BJ (cell line): ENCODE measurements at places on chromosomes 2 and 18.

DNA sequence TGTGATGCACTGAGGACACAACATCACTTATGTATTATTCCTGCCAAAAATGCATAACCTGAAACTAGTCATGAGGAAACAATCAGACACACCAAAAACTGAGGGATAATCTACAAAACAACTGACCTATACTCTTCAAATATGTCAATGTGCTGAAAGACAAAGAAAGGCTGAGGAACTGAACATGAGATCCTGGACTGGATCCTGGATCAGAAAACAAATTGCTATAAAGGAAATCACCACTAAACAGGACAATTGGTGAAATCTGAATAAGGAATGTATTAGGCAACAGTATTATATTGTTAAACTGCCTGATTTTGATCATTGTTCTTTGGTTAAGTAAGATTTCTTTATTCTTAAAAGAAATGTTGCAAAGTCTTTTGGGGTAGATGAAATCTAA is 28.8 kb downstream of the CUL3 start:
- DNase-seq, result no peak

DNA sequence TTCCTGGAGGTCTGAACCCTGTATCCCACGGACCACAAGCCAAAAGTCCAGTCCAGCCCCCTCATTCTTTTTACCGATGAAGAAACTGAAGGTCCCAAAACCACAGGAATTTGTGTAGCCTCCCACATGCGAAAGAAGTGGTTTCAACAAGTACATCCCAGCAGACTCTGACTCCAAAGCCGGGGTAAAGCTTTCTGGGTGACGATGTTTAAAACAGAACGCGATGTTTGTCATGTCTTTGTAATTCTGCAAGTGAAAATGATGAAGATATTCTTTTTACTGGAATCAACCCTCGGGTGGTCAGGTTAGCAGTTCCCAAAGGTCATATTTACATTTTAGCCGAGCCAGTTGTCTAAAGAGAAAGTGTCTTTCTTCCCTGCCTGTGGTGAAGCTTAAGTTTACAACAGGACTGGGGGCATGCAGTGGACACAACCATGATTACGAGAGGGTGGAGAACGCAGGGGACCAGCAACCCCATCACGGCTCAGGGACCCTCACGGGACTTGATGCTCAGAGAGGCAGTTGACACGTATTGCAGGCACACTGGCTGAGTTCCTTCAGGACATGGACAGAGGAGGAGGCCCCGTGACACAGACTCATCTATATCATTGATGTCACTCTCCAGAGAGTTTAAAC is 17.8 kb upstream of the TMEM131 start:
- no peak for DNase-seq

GRCh38 chr2:121177896-121178295 is 107.1 kb downstream of the TFCP2L1 start:
- no peak for DNase-seq

GRCh38 chr18:48828194-48828545 is 122.6 kb downstream of the SMAD7 start:
- DNase-seq, result no peak

DNA sequence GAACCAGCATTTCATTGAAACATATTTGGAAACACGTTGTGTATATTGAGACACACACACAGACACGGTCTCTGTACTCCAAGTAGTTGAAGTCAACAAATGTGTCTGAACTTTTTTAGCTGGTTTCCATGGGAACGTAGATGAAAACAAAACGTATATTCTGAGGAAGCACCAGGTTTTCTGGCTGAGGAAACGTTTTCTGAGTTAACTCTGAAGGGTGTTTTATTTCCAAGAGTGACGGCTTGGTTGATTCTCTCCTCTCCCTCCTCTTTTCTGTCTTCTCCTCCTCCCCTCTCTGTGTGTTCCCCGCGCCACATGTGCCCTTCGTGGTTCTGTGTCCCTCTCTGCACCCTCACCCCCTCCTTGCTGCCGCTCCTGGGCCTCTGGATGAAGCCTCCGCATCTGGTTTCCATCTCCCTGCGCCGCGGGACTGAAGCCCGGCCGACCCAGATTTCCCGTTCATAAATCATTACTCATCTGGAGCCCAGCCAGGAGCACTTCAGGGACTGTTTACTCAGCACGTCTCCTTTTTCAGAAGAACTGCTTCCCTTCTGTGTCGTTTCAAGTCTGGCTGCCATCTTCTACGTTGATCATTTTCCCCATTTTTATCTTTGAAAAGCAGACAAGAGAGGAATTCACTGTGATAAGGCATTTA is 122.7 kb downstream of the COL6A3 start:
- peak; percentile 93 for DNase-seq

GRCh38 chr18:46350598-46351159 is 246.5 kb downstream of the HAUS1 start:
- no peak for DNase-seq

DNA sequence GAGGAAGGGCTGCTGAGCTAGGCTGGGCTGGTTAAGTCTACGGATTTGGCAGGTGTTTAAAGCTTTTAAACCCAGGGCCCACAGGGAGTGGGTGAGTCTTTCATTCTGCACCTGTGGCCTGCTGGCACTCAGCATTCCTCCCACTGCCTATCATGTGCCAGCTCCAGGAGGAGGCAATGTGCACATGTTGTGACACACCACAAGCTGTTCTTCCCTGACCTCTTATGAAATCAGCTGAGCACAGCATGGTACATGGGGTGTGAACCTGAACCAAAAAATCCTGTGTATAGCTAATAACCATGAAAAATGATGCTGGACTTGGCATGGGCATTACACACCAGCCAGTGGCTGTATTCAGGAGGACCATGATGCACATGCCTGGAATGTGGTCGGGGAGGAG is 297.9 kb upstream of the MMADHC start:
- no peak for DNase-seq

- DNase-seq, result no peak
Measured at GRCh38 chr18:59387687-59388565, 28.9 kb upstream of the LMAN1 start.

DNA sequence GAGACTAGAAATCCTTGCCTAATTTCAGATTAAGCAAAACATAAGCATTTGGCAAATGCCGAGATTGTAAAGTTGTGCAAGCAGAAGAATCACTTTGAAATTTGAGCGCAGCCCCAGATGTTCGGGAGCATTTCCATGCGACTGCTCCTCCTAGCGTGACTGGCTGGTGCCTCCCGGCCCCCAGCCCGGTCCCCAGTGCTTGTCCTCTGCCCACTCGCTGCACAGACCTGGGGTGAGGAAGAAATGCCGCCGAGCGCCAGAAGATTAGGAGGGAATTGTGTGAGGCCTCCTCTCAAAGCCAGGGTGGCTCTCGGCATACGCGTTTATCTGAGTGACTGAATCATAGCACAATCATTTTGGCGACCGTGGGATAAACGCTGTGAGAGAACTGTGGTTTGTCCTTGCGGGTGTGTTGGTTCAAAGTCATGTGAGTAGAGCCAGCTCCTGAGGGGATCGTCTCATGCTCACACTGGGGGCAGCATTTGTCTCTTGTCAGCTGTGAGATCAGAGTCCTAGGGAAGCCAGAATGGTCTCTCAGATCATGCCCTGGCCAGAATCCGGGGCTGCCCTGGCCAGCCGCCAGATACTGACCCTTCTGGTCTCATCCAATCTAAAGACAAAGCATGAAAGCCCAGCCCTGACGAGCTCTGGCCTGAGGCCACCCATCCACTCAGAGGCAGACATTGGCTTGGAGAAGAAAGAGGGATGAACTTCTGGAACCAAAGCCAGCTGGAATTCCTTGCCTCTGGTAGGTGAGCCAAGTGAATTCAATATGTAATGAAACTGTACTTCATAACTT is 189.3 kb downstream of the SH3RF3 start:
- DNase-seq, result peak; percentile 89

DNA sequence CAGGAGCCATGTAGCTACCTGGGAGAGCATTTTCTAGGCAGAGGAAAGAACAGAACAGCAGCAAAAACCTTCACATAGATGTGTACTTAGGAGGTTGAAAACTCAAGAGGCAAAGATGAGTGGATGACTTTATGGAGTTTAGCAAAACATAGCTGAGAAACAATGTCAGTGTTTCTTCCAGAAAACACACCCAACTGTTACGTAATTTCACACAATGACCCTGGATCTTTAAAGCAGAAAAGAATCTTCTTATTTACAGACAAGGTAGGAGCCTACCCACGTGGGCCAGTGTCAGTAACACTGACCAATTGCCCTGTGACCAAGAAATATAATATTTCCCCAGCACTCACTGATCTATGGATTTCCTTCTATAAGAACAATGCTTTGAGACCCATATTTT is 254.6 kb downstream of the CDH20 start:
- no peak for DNase-seq

GRCh38 chr2:191049728-191050639 is 36.0 kb upstream of the STAT1 start:
- DNase-seq, result peak; percentile 78

GRCh38 chr2:206392118-206392517 is 51.2 kb upstream of the ADAM23 start:
- no peak for DNase-seq

DNA sequence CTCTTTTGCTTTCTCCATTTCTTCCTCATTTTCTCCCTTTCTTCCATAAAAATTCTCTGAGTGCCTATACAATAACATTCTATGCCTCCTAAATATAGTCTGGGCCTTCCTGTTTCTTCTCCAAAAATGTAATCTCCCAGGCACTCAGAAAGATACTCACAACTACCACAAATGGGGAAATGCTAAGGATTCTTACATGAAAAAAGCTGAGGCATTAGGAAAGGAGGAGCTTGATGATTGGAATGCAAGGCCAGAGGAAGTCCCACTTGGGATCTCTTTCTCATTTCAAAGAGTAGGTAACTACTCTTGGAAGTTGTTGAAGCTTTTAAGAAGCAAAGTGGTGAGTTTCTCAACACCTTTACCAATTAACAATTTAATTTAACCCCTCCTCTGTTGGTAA is 3.4 kb downstream of the VSNL1 start:
- no peak for DNase-seq

DNA sequence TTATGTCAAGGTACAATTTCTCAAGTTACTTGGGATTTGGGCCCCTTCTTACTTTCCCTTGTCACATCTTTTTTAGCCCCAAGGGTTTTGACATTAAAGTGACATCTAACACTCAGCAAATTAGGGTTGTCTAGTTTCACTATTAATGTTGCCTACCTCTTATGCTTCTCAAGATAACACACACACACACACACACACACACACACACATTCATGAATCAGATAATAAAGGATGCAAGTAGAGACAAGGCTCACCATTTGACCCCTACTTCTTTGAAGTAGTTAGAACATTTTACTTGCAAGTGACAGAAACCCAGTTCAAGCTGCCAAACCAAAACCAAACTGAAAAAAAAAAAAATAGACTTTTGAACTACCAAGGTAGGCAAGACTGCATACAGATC is 138.8 kb downstream of the TRIB2 start:
- DNase-seq, result no peak

- no peak for DNase-seq
Measured at GRCh38 chr18:58858591-58859468, 5.8 kb upstream of the ZNF532 start.

- DNase-seq, result no peak
Measured at GRCh38 chr18:38606841-38607240, 1041.2 kb upstream of the CELF4 start.

GRCh38 chr2:173553593-173553992 is 198.9 kb downstream of the CDCA7 start:
- peak; percentile 58 for DNase-seq

GRCh38 chr2:80288576-80288975 is 16.0 kb downstream of the LRRTM1 start:
- no peak for DNase-seq

GRCh38 chr18:36490897-36491296 is 193.4 kb downstream of the FHOD3 start:
- DNase-seq, result no peak

GRCh38 chr2:52810460-52810859 is 957.1 kb upstream of the CHAC2 start:
- no peak for DNase-seq

- DNase-seq, result peak; percentile 19
Measured at GRCh38 chr2:39094717-39095363, 26.0 kb downstream of the SOS1 start.

- no peak for DNase-seq
Measured at GRCh38 chr2:206383669-206384068, 59.7 kb upstream of the ADAM23 start.

DNA sequence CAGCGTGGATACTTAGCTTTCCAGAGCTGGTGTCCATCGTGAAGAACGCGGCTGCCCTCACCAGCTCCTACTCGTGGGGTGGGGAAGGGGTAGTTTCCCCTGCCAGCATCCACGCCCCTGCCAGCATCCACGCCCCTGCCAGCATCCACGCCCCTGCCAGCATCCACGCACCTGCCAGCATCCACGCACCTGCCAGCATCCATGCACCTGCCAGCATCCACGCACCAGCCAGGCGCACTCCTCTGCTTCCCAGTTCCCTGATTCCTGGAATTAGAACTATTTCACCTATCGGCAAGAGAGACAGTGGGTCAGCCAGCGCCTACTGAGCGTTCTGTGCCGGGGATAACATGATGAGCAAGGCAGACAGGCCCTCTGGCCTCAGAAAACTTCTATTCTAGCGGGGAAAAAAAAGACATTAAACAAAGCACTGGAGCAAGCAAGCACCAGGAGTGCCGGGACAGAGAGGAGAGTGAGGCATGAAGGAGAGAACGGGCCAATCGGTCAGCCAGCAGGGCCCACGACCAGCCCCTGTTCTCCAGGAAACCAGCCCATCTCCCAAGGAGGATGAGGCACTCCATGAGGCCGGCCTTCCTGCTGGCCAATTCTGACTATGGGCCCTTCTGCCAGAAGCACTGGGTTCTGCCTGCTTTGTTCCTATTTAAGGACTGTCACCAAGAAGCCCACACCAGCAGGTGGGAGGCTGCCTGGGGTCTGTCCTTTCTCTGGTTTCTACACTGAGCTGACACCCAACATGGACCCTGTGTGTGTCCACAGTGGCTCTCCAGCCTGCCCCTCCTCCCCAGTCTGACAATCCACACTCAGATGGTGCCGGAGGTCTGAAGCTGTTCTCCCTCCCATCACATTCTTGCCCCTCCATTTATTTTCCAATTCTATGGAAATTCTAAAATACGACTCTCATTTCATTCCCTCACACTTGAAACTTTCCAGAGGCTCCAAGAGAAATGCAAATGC is 78.4 kb upstream of the SALL3 start:
- no peak for DNase-seq

DNA sequence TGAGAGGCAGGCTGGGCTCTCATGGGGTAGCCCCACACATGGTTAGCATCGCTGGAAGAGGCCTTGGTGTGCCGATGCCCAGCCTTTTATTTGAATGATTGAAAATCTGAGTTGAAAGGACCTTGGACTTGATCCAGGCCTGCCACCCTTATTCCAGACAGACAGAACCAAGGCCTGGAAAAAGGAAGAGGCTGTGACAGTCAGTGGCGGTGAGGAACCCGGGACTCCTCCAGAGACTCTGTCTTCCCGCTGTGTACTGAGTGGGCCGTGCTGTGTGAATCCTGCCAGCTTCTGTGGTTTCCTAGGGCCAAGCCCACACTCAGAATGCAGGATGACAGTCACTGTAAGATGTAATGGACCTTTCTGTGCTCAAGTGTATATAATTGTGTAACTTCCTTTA is 218.5 kb downstream of the LDLRAD4 start:
- no peak for DNase-seq

GRCh38 chr2:109613081-109613921 is 465 bp downstream of the SEPTIN10 start:
- no peak for DNase-seq

- DNase-seq, result no peak
Measured at GRCh38 chr2:45554073-45554741, 56.9 kb downstream of the SRBD1 start.

- DNase-seq, result no peak
Measured at GRCh38 chr2:200593905-200594304, 8.1 kb downstream of the AOX1 start.

- no peak for DNase-seq
Measured at GRCh38 chr18:26119246-26119645, 14.4 kb upstream of the PSMA8 start.

GRCh38 chr2:146623771-146624170 is 1221.1 kb upstream of the ACVR2A start:
- DNase-seq, result no peak
